Cortex of kidney (tissue), 1 donor: ENCODE measurements at places on chromosomes 11 and 22.

DNA sequence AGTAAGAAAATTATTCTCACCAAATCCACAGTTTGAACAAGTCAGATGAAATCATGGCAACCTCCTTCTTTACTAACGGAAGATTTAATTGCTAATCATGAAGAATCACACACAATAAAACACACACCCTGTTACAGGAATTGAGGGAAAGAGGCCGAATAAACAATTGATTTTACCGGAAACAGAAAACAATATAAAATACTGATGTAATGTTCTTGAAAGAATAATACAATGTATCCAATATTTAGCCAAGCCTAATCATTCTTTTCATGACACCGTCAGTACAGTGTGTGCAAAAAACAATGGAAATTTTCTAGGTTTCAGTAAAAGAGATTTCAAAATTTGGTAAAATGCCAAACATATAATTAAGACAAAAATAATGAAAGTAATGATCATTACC, 23.4 kb downstream of the ASRGL1 start:
- no peak for DNase-seq

GRCh38 chr22:19666673-19667593, 47.4 kb upstream of the SEPTIN5 start:
- no peak for DNase-seq

GRCh38 chr11:36162006-36162882, 127.0 kb downstream of the COMMD9 start:
- DNase-seq, result no peak

DNA sequence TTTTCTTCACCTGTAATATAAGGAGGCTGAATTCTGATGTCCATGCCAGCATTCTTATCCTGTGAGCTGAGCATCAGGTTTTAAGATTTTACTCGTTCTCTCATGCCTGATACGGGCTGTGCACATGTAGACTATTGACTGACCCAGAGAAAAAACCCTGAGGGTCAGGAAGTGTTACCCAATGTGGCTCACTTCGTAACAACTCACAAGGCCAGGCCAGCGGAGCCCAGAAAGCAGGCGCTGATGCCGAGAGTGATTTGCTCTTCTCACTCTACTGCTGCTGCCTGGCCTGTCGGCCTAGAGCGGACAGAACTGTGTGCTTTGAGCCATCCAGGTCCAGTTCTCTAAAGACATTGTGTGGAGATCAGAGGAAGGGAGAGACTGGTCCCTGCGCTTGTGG, 10.8 kb downstream of the THYN1 start:
- DNase-seq, result no peak

GRCh38 chr11:67435031-67435726, 2.3 kb downstream of the PTPRCAP start:
- DNase-seq, result no peak

GRCh38 chr11:100141201-100141600, 545.9 kb upstream of the ARHGAP42 start:
- no peak for DNase-seq

- no peak for DNase-seq
Observed at GRCh38 chr11:124891373-124891861, 6.2 kb downstream of the ROBO4 start.

DNA sequence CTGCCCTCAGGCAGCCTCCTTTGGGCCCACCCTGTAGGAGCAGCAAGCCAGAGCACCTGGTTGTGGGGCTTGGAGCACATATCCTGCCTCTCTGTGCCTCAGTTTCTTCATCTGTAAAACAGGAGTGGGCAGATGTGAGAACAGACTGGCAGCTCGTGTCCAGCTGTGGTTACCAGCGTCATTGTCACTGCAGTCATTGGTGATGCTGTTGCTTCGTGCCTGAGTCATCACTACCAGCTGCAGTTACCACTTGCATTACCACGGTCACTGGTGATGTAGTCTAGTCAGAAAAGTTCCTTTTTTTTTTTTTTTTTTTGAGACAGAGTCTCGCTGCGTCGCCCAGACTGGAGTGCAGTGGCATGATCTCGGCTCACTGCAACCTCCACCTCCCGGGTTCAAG, 20.4 kb downstream of the RSPH14 start:
- no peak for DNase-seq

DNA sequence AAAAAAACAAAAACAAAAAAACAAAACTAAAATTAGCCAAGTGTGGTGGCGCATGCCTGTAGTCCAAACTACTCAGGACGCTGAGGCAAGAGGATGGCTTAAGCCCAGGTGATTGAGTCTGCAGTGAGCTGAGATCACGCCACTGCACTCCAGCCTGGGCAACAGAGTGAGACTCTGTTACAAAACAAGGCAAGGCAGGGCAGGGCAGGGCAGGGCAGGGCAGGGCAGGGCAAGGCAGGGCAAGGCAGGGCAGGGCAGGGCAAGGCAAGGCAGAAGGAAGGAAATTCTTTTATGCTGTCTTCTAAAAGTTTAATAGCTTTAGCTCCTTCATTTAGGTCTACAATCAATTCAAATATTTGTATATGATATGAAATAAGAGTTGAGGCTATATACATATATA, 50.1 kb upstream of the RASSF10 start:
- no peak for DNase-seq

- DNase-seq, result no peak
Observed at GRCh38 chr11:110918351-110918750, 206.1 kb upstream of the ARHGAP20 start.

- DNase-seq, result no peak
Observed at GRCh38 chr11:76699451-76700091, 29.0 kb upstream of the LRRC32 start.

DNA sequence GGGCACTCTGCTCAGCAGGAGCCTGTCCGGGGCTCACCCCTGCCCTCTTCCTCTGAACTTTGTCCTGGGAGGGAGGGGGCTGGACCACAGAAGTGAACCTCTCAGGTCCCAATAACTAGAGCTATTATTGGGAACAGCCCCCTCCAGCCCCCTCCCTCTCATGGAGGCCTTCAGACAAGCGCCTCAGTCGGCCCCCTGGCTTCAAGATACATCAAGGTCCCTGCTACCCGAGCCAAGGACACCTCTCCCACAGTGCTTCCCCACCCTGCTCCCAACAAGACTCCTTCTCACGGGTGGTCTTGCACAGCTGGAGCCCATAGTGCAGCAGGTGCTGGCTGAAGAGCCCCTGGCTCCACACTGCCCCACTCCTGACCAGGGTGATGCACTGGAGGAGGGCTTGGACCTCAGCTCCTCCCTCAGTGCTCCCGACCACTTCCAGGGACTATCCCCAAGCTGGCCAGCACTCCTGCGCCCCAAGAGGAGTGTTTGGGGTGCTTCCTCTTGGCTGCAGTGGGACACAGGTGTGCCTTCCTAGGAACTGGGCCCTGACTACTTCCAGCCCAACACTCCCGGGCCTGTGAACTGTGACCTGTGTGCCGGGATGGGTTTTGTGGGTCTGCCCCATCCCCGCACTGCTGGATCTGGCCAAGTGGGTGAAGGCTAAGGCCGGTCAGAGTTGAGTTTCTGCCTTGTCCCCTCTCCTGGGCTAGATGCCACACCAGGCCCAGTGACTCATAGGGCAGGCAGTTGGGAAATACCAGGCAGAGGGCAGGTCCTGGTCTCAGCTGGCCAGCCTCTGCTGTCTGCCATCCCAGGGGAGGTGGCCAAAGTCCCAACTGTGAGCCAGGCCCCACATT, 2.2 kb downstream of the PNPLA2 start:
- no peak for DNase-seq

DNA sequence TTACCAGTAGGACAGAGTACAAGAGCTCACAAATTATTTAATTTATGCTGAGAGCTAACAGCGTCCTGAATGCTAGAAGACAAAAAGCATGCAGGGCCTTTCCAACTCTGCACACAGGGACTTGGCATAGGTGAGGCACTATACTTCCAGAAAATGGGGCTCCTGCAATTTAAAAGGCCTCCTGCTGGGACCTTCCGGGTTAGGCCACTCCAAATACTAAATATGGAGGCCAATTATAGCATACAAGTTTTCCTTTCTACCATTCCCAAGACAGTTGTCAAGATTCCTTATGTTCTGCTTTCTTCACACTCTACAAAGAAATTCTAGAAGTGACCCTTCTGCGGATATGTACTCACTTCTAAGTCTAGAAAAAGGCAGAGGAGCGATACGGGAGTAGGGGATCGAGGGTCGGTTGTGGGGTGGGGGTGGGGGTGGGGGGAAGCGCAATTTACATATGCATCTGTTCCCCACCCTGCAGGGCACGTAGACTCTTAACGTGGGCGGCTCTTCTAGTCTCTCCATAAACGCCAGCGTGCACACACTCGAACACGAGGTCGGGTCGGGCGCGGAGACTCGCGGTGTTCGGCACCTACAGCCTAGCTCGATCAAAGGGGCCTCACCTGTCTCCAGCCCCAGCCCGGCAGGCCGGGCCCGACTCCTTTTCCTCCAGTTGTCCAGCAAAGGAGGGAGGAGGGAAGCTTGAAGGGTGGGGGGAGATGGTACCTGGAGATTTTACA, 728 bp downstream of the DCUN1D5 start:
- no peak for DNase-seq

DNA sequence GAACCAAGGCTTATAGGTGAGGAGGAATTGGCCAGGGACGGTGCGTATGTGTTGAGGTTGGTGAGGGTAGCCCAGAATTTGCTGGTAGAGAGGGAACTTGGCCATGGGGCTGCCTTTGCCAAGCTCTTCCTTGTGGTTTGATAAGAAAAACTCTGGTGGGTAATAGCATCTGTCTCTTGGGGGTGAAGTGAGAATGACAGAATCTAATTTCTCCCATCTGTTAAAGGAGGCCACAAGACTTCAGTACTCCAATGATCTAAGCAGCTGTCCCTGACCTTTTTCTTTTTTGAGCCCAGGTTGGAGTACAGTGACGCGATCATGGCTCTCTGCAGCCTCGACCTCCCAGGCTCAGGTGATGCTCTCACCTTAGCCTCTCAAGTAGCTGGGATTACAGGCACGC, 36.0 kb upstream of the PICK1 start:
- no peak for DNase-seq

GRCh38 chr22:49693848-49694247, 133.8 kb downstream of the BRD1 start:
- no peak for DNase-seq

DNA sequence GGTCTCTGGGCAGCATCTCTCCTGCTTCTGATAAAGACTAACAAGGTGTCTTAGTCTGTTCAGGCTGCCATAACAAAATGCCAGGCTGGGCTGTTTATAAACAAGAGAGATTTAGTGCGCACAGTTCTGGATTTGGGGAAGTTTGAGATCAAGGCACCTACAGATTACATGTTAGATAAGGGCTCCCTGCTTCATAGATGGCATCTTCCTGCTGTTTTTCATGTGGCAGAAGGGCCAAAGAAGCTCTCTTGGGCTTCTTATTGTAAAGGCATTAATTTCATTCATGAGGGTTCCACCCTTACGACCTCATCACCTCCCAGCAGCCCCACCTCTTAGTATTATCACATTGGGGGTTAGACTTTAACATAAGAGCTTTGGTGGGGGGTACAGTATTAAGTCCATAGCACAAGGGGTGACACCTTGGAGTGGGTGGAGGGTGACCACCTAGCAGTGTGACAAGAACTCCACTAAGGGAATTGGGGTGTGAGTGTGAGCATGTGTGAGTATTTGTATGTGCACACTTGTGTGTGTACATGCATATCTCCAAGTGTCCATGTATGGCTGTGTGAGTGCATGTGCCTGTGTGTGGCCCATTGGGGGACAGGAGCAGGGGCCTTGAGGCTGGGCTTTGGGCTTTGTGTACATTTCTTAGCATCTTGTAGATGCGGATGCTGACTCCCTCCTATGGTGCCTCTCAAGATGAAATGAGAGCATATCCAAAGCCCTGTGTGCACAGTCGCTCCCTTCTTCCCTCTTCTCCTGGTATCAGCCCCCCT, 42.7 kb downstream of the BCR start:
- no peak for DNase-seq

DNA sequence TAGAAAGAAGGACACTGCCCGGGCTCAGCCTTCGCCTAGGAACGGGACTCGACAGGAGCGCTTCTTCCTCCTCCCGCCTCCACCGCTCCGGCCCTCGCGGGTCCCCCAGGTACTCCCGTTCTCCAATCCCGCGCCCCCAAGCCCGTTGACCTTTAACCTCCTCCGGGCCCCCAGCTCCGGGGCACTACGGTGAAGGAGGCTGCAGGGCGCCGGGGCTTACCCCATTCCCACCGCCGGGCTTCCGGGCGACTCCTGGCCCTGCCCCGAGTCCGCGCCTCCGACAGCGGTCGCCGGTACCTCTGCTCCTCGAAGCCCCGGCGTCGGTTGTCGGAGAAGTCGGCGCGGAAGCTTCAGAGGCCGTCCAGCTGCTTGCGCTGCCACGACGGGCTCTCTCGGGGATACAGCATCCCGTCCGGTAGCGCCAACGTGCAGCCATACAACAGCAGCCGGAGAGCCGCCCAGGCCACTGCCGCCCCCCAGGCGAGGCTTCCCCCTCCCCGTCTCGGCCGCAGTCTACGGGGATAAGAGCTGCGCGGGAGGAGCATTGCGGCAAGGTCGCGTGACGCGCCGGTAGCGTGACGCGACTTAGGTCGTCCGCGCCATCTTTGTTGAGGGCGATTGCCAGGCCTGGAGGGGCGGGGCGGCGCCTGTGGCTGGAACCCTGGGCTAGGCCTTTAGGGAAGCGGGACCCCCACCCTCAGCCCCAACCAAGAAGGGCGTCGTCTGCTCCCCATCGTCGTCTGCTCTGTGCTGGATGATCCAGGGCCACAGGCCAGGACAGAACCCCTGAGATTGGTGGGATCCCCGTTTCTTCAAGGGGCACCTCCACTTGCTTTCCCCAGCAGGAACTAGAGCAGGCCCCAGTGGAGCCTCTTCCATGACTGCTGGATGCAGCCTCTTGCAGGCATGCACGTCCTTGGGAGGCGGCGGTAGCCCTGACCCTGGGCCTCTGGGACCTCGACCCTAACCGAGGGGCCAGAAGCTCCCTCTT, 26.3 kb downstream of the RGL4 start:
- no peak for DNase-seq

- no peak for DNase-seq
Observed at GRCh38 chr11:119602745-119603373, 126.1 kb downstream of the NECTIN1 start.

DNA sequence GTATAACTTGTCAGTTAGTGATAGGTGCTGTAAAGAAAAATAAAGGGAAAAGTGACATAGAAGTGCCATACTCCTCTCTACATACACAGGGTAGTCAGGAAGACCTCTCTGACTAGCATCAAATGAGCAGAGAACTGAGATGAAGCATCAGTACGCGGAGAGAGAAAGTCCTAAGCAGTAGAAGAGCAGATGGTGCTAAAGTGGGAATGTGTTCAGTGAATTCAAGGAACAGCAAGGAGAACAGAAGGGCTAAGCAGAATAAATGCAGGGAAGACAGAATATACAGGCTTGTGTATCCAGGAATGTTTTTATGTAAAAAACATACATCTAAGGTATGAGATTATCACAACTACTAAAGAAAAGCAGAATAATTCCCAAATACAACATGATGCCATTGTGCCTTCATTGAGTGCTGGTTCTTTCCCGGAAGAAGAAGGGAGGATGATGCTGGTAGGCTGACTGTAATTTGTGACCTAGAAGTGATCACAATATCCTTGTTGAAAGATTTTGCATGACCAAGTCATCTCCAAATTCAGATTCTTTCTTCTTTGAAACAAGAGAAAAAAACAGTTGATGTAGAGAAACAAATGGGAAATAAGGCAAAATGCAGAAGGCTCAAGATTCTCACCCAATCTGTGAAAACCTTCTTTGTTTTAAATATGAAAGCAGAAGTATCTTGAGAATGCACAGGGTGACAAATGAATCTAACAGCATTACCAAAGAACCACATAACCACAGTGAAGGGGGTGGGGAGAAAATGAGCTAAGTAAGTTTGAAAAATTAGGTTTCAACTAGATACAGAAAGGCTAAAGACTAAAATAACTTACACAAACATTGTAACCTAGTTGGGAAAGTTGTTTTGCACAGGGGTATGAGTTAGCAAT, 20.5 kb downstream of the MRE11 start:
- no peak for DNase-seq
